ENCODE measurements at places on chromosomes 4 and X. TPM values are rescaled to one million over a fixed set of nuclear protein-coding genes. Genes with fewer than 3 reads are reported as not detected.

GRCh38 chr4:113101669-113102068 lies 52.2 kb downstream of the ANK2 start:
- DNase-seq, result no peak

DNA sequence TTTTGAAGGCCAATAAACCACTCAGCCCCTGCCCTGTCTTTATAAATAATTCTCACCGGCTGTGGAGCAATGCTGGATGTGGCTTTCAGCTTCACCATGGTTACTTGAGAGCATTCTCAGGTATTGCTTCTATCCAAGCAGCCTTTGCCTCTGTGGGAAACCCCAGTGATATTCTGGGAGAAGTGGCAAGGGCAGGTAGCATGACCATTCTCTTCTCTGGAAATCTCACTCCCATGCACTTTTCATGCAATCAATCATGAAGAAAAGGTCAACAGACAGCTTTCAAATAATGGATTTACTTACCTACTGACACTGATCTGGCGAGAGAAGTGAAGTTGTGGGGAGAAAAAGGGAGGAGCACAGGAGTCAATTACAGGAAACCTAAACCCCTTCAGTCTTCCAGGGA lies 49.5 kb downstream of the UNC5C start:
- DNase-seq, result no peak

- peak; percentile 45 for DNase-seq
Observed at GRCh38 chr4:41573502-41574001, 35.6 kb downstream of the LIMCH1 start.

DNA sequence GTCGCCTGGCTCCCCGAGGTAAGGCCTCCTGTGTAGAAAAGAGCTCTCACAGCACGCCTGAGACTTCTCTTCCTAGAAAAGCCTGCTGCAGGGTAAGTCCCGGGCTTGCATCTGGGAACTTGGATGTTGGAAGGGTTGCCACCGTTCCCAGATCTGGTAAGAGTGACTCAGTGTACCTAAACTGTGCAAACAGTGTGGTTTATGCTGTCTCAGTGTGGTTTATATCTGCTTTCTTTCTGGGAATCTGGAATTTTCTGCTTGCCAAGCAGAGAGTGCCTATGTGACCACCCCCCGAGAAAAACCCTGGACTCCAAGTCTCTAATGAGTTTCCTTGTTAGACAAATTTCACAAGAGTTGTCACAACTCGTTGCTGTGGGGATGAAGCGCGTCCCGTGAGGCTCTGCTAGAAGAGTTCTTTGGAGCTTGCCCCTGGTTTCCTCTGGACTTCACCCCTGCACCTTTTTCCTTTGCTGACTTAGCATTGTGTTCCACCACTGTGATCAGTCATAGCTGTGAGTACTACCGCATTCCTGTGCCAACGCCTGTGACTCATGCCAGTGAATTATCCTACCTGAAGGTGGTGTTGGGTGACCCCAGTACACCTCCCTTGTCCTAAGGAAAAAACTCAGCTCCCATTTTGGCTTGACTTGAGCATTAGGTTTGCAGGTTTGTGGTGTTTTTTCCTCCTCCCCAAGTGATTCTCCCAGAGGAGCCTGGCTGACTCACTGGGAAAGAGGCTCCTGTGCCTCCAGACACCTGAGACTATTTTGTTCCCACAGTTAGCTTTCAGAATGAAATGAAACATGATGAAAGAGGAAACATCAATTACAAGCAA lies 14.5 kb downstream of the SLC2A9 start:
- DNase-seq, result peak; percentile 36

GRCh38 chr4:70705183-70706043 lies 16.4 kb upstream of the RUFY3 start:
- DNase-seq, result peak; percentile 88

DNA sequence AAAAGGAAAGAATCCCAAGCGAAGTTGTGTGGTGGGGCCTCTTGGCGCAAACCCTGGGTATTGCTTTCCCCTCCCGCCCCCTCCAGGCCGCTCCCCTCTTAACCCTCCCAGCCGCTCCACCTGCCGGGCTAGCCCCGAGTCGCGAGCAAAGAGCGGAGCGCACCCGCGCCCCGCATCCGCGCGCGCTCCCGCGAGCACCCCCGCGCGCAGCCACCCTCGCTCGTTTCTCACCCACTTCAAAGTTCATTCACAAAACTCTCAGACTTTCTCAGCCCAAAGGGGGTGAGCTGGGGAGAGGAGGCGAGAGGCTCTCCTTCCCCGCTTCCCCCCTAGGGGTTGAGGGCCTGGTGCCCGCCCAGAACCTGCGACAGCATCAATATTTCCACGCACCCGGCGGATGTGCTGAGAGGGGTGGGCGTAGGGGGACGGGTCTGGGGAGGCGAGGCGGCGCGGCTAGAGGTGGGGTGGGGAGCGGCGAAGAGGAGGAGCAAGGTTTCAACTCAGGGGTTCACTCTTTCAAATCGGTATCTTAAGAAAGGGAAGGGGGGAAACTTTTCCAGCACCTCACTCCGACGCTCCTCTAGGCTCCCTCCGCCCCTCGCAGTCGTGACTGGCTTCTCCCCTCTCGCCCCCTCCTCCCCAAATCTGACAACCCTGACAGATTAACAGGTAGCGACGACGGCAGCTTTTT lies 1.8 kb downstream of the MAML3 start:
- no peak for DNase-seq

- no peak for DNase-seq
Observed at GRCh38 chr4:120561648-120562047, 360.9 kb downstream of the PRDM5 start.

DNA sequence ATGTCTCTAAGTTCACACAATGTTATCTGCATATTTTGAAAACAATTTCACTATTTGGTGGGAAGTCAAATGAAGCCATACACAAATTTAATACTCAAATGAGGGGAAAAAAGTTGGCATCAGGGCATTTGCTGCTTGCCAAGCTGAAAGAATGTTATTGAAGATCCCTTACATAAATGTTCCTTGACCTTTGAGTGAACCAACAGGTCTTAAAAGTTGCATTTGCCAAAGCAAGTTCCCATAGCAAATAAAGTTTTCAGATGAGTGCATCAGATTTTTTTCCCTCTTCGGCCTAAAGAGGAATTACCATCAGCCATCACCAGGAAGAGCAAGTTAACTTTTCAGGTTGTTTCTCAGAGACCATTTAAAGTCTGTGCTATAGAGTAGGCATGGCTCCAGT lies 115.9 kb downstream of the COX18 start:
- peak; percentile 55 for DNase-seq

- DNase-seq, result no peak
Observed at GRCh38 chrX:31591355-31591754, 519.5 kb upstream of the FTHL17 start.

LGI2 gene
- 5.3 TPM for polyA plus RNA-seq

ABCG2 gene
- polyA plus RNA-seq, result 4.6 TPM

HSD17B13 gene
- 0.27 TPM for polyA plus RNA-seq

TRIM60 gene
- not detected for polyA plus RNA-seq

CDS1 gene
- polyA plus RNA-seq, result 0.29 TPM

MAGEE2 gene
- 0.68 TPM for polyA plus RNA-seq

BEX1 gene
- polyA plus RNA-seq, result 1.7 TPM

Data from muscle of leg (tissue), 16 donors.